Stimulated activated CD8-positive, alpha-beta memory T cell treated with anti-CD3 and anti-CD28 coated beads, Interleukin-12 subunit alpha, Interleukin-12 subunit beta, amount 100 ng/mL, for 4 hours (primary cell): ENCODE measurements at places on chromosomes 4 and X.

- no peak for DNase-seq
Observed at GRCh38 chrX:24415921-24416320, 49.2 kb upstream of the PDK3 start.

- DNase-seq: no peak
Observed at GRCh38 chrX:11953615-11954014, 184.7 kb upstream of the FRMPD4 start.

- no peak for DNase-seq
Observed at GRCh38 chr4:156870131-156870530, 101.5 kb downstream of the PDGFC start.

DNA sequence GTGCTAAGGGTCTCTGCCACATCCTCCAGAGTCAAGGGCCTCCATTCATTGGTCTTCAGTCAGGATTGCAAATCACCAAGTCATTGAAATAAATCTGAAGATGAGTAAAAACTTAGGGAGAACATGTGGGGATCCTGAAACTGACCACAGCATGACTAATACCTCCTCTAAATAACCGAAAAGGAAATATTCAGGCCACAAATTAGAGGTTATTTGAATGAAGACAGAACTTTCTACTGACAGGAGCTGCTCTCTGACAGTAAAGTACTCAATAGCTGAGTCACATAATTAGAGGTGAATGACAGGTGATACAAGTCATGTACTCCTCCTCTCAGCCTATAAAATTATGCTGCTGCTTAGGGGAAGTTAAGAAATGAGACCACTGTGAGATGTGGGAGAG lies 240.2 kb upstream of the F9 start:
- no peak for DNase-seq

GRCh38 chr4:112361181-112361791 lies 64.1 kb downstream of the ALPK1 start:
- no peak for DNase-seq

- no peak for DNase-seq
Observed at GRCh38 chrX:102067966-102068723, 57.3 kb upstream of the TCEAL2 start.

DNA sequence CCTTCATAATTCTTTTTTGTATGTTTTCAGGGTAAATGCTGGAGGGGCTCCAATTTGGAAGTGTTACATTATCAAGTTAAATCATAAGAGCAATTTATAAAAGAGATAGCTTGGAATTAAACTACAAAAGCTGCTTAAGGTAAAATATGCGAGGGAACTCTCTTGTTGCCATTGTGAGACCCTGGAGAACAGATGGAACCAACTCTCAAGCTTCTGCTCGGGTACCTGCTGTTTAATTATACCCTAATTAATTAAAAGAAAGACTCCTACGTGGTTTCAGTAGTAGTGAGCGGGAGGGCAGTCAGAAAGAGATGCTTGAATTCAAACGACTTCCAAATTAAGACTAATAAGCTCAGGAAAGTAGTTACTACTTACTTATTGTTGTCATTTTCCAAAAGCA lies 313.1 kb upstream of the TACR3 start:
- no peak for DNase-seq

DNA sequence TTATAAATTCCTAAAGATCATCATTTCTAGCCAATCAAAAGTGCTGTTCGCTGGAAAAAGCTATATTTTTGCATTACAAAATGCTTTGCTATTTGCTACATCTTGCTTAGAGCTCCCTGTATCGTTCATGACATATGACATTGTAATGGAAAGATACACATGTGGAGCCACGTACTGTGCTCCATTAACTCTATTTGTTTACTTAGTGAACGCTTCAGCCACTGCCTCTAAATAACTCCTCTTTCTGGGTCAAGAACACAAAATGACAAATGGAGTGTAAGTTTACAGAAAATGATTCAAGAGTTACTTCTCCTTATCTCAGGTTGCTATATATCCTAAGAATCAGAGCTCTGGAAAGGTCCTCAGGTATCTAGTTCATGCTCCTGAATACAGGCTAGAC lies 329.1 kb upstream of the SMIM31 start:
- no peak for DNase-seq

- DNase-seq: no peak
Observed at GRCh38 chr4:75666299-75666698, 6.9 kb downstream of the G3BP2 start.
